ENCODE measurements at places on chromosomes 13 and 19. TPM values are rescaled to one million over a fixed set of nuclear protein-coding genes. Genes with fewer than 3 reads are reported as not detected.

- DNase-seq = no peak
Observed at GRCh38 chr19:18723871-18724377, 40.4 kb downstream of the CRTC1 start.

KLK15 gene
- not detected for total RNA-seq

GRCh38 chr19:40542202-40542859 is 34.3 kb upstream of the SHKBP1 start:
- no peak for DNase-seq

GRCh38 chr13:101416181-101417042 is at the start of gene NALCN:
NALCN (minus strand) TSS chr13:101416508; CDS start chr13:101399126, 17,382 bp downstream.
- DNase-seq = peak; percentile 25

- DNase-seq = no peak
Observed at GRCh38 chr13:110151462-110151861, 155.5 kb downstream of the COL4A1 start.

KASH5 gene
- total RNA-seq = not detected

DNA sequence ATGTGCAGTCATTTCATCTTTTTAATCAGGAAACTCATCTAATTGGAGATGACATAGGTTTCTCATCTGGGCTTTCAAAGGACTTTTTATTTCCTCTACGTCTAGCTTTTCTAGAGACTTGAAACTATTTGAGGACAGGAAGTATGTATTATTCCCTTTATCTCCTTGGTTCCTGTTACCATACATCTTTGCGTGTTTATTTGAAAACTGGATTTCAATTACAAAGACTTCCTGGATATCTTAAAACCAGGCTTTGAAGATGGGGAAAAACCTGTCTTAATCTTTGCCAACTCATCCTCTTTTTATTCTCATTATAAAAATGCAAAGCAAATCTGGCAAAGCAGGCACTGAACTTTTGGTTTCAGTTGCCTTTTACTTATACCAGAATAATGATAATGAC is 130.5 kb downstream of the LMO7 start:
- DNase-seq = no peak

GRCh38 chr19:48806518-48806817 is 4.4 kb downstream of the BCAT2 start:
- peak; percentile 51 for DNase-seq

ZNF829 gene
- 2.2 TPM for total RNA-seq

DNA sequence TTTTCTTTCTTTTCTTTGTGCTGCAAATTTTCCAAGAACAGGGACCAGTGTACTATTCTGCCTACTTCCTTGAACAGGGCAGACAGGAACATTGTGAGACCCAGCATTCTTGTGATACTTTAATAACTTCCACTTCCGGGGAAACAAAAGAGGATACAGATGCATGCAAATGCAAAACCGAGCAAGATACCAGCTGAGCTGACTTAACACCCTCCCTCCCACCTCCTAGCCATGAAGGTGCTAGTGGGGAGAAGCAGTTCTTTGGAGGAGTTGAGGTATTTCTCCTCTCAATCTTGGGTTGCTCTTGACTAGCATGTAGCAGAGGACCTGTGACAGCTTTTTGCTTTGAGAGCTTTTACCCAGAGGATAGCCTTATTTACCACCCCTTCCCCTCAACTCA is 111.2 kb downstream of the KLF5 start:
- no peak for DNase-seq

SYNE4 gene
- total RNA-seq = 0.30 TPM

GRCh38 chr19:55251341-55252081 is 7.3 kb downstream of the PPP6R1 start:
- DNase-seq = no peak

ARL11 gene
- not detected for total RNA-seq

DNA sequence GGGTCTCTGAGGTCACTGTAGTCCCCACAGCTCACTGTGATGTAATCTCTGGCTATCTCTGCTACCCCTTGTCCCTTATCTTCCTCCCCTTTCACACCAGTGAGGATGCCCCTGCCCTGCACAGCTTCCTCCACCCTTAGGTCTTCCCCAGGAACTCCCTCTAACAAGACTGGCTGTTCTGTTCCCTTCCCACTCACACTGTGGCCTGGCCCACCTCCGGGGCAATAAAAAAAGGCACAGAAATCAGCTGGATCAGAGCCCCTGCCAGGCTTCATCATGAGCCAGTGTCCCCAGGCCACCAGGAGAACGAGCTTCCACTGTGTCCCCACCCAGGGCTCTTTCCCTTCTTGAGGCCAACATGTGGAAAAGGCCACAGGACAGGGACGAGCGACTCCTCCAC is 4.6 kb downstream of the CEACAM3 start:
- no peak for DNase-seq

DNA sequence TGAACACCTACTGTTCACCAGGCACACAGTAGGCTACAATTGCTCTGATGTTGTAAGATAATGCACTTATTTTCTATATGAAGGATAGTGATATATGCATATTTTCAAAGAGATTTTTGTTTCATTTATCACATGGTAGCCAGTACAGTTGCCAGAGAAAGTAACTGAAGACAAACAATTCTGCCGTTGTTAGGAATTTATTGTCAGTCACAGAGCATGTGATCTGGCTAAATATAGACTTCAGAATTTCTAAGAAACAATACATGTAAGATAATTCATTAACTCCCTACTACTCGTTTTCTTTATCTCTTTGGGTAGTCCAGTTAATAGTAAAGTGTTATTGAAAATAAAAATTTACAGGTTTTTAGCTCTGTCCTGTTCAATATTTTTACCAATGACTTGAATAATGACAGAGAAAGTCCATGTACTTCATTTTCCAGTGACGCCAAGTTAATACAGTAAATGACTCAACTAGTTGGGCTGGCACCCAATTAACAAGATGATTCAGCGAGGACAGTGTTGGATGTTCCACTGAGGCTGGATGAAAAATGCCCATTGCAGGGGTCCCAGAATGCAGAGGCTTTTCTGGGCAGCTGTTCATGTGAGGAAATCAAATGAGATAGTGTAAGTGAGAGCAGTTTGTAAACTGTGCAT is 35.6 kb downstream of the GJA3 start:
- DNase-seq = no peak

DNA sequence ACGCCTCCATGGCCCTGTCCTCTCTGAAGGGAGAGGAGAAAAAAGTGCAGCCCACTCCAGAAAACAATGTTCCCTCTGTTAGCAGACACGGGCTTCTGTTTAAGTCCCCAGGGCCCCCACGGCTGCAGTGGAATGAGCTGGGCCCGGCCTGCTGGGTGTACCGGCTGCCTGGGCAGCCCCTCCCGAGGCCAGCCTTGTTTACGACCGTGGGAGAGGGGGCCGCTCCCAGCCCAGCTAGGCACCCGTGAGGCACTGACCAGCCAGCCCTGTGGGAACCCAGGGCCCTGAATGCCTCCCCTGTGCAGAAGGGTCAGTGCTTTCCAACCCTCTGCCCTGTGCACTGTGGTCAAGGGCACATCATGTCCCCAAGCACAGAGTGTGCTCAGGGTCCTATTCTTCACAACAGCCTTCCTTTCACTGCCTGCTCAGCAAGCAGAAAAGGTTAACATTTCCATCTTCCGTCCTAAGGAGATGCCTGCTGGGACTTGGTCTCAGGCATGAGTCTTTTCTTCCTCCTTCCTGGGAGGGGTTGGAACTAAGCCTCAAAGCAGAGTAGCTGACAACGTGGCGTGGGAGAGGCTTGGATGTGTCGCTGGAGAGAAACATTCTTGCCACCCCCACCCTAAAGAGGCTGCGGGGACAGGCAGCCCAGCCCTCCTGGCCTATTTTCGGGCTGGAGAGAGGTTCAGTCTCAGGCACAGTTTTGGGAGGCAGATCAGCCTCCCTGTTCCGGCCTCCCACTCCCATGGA is 90.1 kb downstream of the RGCC start:
- peak; percentile 52 for DNase-seq

- DNase-seq = no peak
Observed at GRCh38 chr19:42445948-42446347, 3.2 kb upstream of the CXCL17 start.

NLRP7 gene
- not detected for total RNA-seq

SACS gene
- 75.4 TPM for total RNA-seq

DNA sequence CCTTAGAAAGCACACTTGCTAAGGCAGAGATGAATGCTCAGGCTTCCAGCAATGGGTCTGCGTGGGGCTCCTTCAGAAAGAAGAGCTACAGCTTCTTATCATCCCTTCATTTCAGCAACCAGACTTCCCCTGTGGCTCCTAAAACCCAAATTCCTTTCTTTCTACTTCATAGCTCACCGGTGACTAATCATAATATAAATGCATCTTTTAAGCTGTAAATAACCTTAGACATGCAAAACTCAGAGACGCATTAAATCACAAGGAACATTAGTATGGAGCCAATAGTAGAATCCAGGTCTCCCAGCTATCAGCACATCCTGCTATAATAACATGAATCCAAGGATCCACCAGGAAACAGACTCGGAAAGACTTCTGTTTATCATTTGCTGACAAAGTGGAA is 375.6 kb downstream of the COG6 start:
- DNase-seq = no peak

DNA sequence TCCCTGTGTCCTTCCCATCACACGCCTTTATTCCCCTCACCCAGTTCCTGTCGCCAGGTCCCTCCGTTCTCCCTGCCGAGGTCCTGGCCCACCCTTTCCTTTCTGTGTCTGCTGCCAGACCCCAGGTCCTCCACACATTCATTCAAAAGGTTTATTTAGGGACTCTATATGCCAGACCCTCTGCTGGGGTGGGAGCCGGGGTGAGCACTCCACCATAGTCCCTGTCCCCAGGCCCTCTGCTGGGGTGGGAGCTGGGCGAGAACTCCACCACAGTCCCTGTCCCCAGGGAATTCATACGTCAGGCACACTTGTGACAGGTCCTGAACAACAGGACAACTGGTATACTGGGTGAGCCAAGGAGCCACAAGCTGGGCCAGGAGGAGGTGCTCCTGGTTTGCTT is 34.4 kb upstream of the TUBGCP3 start:
- DNase-seq = no peak

DNA sequence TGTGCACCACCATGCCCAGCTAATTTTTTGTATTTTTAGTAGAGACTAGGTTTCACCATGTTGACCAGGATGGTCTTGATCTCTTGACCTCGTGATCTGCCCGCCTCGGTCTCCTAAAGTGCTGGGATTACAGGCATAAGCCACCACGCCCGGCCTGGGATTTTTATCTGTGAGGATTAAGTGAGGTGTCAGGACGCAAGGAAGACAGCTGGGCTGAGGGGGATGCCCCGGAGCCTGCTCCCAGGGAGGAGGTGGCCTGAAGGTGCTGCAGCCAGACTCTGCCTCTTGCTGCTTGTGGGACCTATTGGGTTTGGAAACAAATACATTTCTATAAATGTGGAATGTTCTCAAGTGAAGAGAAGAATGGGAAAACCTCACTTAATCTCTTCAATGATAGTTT is 131.6 kb downstream of the OLFM4 start:
- DNase-seq = no peak

CEACAM20 gene
- total RNA-seq = not detected
